ENCODE measurements at places on chromosomes 12 and 14.

GRCh38 chr14:24368562-24369252, 723 bp downstream of the NFATC4 start:
- no peak for DNase-seq

GRCh38 chr14:72774894-72775620, 118.8 kb downstream of the DPF3 start:
- DNase-seq = no peak

DNA sequence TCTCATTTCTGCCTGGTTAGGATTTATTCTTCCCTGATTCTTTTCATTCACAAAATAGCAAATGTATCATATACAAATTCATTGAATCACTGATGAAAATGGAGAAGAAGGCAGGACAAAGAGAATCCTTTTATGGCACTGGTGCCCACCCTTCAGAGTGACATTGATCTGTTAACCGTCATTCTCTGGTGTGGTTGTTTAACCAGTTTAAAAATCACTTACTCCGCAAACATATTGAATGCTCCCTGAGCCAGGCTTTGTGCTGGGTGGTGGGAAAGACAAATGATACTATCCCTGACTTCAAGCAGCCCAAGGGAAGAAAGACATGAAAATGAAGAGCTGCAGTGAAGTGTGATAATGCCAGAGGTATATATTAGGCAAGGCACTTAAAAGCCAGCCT, 187.5 kb upstream of the SLC38A2 start:
- DNase-seq = no peak

DNA sequence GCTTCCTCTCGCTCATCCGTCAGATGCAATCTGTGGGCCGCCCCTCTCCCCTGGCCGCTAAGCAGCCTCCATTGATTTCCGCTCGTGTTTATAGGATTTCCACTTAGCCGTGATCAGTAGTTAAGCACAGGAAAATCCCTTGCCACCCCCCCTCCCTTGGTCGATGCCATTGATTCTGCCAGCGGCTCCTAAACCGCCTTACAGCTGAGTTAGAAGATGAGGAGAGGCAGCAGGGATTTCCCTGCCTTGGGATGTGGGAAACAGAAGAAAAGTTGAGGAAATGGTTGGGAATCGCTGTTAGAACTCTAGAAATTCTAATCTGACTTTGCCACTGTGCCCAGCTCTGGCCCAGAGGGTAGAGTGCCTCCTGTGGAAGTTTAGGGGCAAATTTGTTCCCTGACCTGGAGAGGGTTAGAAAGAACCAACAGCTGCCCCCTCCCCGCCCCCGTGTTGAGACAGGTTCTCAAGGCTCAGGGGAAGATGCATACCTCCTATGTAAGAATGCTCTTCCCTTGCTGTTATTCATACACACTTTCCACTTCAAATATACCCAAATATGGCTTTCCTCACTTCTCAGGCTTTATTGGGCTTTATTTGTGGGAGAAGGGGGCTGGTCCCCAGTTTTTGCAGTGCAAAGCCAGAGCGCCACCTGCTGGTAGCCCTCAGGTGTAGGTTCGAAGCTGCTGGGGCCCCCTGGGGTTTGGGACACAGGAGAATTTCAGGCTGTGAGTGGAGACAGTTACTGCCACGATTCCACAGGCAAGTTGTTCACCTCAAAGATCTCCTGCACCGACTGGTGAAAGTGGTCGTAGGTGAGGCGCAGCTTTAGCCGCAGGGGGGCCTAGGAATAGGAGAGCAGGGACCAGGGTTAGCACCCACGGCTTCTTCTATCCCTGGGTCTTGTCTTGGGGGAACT, 3.2 kb downstream of the THTPA start:
- no peak for DNase-seq

GRCh38 chr12:27772328-27773049, 7.5 kb upstream of the KLHL42 start:
- DNase-seq = no peak

- DNase-seq = no peak
Observed at GRCh38 chr12:117109943-117110635, 10.9 kb upstream of the TESC start.

DNA sequence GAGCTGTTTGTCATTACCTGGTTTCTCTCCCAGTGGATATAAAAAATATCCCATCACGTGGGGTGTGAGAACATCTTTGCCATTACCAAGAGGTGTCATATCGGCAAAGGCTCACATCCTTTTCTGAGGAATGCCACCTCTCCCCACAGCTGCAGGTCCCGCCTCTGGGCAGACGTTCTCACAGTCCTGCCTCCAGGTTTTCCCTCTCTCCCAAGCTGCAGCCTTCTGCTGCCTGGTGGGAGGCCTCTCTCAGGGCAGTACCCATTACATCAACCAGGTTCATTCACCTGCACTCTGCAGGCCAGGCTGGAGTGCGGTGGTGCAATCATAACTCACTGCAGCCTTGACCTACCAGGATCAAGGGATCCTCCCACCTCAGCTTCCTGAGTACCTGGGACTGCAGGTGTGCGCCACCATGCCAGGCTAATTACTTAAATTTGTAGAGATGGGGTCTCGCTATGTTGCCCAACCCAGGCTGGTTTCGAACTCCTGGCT, 15.0 kb upstream of the TMEM119 start:
- DNase-seq = no peak

- DNase-seq = peak; percentile 52
Observed at GRCh38 chr12:58529114-58529665, 391.1 kb downstream of the LRIG3 start.

GRCh38 chr14:49972131-49972671, 79.3 kb downstream of the ARF6 start:
- DNase-seq = no peak

GRCh38 chr14:105797546-105797945, 271.2 kb downstream of the TMEM121 start:
- DNase-seq = no peak

DNA sequence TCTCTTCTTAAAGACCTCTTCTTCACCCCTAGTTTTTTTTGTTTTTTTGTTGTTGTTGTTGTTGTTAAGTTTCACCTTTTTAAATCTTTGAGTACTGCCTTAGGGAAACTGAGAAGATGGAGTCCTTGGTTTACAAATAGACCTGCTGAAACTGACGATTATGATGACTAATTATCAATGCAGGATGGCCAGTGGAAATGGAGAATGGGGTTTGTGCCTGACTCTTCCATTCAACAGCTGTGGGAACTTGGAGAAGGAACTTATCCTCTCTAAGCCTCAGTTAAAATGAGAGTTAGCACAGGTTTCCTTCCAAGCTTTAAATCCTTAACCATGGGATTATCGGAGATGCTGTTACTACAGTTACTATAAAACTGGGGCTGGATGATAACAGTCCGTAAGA, 66.7 kb upstream of the PNMA1 start:
- no peak for DNase-seq

- DNase-seq = no peak
Observed at GRCh38 chr14:78157494-78158437, 12.4 kb upstream of the NRXN3 start.

- DNase-seq = no peak
Observed at GRCh38 chr14:93462479-93462878, 31.7 kb downstream of the UNC79 start.

DNA sequence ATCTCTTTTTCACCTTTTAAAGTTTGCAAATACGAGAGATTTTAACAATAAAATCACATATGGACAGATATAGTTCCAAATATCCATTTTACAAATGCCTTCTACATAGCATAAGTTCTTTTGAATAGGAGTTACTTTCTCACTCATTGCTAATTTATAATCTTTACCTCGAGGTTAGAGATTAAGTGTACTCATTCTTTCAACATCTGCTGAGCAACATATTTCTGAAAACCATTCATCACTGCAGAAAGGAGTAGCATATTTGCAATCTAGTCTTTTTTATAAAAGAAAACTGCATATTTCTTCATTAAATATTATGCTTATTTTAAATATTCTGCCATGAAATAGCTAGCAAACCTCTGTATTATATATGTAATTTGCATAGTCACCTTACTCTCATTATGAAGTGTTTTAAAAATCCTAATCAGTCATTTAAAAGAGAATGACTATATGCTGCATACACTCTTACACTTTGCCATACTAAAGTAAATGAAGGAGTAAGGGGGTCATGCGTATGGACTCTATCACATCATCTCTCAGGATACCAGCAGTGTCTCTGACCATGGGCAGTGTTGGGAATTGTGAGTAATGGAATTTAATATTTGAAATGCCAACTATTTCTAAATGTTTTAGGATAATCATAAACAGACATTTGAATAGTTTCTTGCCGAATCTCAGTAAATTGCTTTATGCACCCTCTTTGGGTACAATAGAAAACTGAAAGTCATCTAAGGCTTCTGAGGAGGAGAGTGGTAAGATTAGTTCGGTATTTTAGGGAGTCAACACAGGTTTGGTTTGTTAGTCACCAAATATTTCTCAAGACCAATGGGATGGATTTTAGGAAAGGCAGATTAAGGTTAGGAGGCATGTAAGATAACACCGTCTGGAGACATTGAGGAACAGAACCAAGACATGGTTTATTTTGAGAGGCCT, 524.8 kb upstream of the ATP2B1 start:
- no peak for DNase-seq

- no peak for DNase-seq
Observed at GRCh38 chr12:21543151-21543550, 17.1 kb downstream of the SPX start.

DNA sequence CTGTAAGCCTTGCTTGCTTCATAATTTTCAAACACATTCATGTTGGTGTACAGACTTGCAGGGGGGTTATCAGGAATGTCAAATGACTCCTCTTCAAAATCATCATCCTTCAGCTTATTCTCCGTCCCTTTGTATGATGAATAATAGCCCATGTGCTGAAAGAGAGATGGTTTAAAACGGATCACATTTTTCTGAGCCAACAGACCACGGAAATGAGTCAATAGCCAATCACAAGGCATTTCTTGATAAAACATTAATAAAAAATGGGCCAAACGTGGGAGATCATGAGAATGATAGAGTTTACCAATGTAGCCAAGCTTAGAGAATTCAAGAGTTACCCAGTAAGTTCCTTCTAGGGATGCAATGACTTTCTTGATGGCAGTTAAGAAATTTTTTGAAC, 105.5 kb downstream of the NTS start:
- DNase-seq = no peak

DNA sequence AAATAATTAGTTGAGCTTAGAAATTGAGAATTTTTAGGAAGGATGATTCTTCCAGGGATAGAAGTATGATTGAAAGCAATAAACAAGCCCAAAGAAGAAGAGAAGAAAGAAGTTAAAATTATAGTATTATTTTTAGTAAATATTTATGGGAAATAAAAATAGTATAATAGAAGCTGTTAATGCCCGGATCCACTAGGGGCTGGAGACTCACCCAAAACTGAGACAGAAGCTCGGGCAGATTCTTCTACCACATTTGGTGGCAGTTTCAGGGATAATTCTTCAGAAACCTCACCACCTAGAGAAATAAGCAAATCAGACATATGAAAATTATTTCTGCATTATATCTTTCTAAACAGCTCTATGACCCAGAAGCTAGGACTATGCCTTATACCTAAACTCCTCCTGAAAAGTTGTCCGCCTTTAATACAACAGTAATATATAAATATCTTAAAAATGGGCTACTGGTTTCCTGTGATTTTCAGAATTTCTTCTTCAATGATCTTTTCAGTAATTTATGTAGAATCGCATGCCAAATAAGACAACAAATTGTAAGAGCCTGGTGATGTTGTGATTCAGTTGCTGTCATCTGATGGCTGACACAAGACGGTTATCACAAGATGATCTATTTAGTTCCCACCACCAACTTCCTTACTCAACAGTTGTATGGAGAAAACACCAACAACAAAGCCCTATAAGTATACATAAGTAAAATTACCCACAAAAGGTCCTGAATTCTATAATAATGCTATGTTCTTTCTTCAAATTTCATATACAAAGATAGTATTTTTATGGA, 35.6 kb downstream of the A2M start:
- DNase-seq = no peak

DNA sequence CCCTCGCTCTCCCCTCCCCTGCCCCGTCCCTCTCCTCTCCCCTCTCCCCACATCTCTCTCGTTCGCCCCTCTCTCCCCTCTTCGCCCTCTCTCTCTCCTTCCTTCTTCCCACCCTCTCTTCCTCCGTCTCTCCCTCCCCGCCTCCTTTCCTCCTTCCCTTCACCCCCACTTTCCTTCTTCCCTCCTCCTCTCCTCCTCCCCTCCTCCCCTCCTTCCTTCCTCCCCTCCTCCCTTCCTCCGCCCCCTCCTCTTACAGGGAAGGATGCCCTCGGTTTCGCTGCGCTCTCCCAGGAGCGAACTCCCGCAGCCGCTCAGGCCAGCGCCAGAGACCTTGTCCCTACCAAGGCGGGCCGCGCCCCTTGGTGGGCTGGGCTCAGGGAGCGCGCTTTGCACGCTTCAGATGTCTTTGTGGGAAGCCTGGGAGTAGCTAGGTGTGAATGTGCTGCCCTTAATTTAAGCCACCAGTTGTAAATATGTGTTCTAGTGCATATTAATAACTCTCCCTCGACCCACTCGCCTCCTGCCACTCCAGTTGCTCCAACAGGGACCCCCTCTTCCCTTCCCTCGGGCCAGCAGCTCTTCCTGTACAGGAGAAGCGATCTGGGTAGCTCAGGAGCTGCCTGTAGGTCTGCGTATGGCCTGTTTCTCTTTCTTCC, 13.3 kb upstream of the MAP3K9 start:
- no peak for DNase-seq

- DNase-seq = no peak
Observed at GRCh38 chr14:65849091-65849490, 436.6 kb downstream of the FUT8 start.

GRCh38 chr12:109777544-109777943, 55.7 kb downstream of the TRPV4 start:
- peak; percentile 2 for DNase-seq

DNA sequence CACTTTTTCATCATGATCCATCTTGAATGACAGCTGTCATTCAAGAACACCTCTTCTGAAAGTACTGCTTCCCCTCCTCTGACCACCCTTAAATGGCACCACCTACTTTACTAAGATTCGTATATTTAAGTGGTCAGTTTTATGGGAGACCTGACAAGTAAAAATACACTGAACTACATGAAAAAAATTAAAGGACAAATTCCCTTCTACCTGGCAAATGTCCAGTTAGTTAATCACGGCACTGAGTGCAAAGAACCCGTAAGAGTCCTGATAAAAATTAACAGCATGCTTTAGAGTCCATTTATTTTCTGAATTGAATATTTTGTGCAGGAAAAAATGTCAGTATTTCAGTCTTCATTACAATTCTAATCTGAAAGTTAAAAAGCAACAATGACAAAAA, 48.7 kb downstream of the SETD3 start:
- DNase-seq = no peak

DNA sequence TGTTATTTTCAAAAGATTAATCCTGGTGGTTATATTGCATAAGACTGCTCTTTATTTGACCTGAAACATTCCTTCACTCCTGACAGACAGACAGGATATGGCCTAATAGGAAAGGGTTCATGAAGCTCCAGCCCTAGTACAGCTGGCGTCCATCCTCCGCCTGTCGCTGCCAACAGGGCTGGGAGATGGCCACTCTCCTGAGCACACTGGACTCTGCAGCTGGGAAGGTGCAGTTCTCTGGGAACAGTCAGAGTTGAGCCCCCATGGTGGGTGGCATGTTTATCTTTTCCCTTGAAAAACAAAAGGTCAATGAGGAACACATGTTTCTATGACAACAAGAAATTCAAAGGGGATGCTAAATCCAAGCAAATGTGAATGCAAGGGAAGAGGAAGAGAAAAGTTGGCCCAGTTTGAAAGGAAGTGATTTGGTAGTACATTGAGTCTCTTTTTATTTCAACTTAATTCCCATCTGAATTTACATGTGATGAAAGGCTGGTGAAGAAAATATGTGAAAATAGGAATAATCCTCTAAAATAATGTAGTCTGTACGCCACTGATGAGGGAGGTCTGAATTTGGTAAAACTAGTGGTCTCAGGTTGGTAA, 89.9 kb upstream of the DCN start:
- DNase-seq = no peak

- peak; percentile 32 for DNase-seq
Observed at GRCh38 chr12:20368114-20368650, at the start of gene PDE3A. Gene PDE3A, plus strand, starts transcription at chr12:20368537. Its CDS starts 748 bp downstream, at chr12:20369285.

- no peak for DNase-seq
Observed at GRCh38 chr14:38187528-38187927, 20.2 kb upstream of the SSTR1 start.

All from non-pigmented ciliary epithelial cell (primary cell).